ENCODE measurements at places on chromosomes 11 and 22.

DNA sequence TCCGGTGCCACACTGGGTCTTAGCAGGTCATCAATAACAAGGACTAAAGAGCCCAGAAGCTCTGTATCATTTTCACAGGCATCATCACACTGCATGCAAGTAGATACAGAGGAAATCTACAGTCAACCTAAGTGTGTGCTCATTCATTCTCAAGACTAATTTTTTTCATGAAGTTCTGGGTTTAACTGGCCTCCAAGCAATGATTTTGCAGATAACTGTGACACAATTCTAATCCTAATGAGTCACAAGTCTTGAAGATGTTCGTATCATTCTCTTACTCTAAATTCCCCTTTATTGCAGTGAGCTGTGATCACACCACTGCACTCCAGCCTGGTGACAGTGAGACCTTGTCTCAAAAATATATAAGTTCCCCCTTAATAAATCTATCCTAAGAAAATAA lies 2.5 kb downstream of the OR52W1 start:
- DNase-seq: no peak

GRCh38 chr11:45927684-45928413 lies 5.4 kb downstream of the LARGE2 start:
- no peak for DNase-seq

GRCh38 chr11:46505741-46506482 lies 87.9 kb downstream of the AMBRA1 start:
- DNase-seq: no peak

DNA sequence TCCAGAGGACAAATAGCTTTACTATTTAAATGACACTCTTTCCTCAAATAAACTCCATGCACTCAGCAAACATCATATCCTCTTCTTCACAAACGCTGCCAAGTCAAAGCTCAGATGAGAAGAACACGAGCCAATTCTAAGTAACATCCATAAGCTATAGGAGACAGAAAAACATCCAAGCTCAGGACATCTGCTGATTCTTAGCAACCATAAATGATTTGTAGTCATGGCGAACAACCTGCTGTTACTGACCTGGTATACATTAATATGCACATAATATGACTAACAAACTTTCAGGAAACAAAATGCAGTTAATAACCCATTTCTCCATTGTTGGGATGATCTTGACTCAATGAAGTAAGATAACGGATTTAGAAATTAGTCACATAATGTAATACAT lies 6.7 kb downstream of the GALNT18 start:
- DNase-seq: no peak

GRCh38 chr11:131658952-131659351 lies 288.5 kb downstream of the NTM start:
- DNase-seq: no peak

- DNase-seq: no peak
Measured at GRCh38 chr22:33984656-33985285, 64.5 kb upstream of the LARGE1 start.

- DNase-seq: no peak
Measured at GRCh38 chr11:61378713-61379313, 13.6 kb upstream of the TMEM216 start.

DNA sequence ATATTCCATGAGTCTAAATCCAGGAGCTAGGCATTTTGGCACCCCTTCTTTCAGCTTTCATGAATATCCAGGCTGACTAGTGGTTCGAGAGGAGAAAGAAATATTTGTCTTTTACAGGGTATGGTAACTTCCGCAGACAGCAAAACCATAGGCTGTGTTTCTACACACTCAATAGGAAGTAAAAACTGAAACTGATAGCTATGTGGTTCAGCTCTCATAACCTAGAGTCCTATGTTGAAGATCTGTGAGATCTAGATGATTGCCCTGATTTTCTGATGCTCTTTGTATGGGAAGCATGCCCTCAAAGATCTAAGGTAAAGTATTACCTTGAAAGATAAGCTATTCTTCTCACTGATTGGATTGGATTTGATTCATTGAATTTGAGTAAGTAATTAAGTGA lies 118.3 kb downstream of the CD44 start:
- DNase-seq: no peak

DNA sequence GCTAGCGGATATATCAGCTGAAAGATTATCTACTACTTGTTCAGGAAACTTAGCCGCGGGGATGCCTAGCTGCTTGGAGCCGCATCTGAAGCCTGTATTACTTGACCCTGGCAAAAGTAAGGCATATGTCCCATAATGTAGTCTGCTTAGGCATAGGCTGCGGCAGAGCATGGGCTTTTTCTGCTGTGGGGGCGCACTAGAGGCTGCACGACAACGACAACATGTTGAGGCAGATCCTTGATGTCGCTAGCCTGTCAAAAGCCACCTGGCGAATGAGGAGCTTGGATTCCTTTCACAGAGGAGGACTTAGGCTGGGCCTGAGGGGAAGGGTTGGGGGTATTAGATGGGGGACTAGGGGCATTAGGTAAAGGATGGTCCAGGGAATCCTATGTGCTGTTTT lies 1.1 kb upstream of the OR52N2 start:
- DNase-seq: no peak

- no peak for DNase-seq
Measured at GRCh38 chr11:72570893-72571661, 103.1 kb downstream of the PDE2A start.
